ENCODE measurements at places on chromosomes 4 and X.

DNA sequence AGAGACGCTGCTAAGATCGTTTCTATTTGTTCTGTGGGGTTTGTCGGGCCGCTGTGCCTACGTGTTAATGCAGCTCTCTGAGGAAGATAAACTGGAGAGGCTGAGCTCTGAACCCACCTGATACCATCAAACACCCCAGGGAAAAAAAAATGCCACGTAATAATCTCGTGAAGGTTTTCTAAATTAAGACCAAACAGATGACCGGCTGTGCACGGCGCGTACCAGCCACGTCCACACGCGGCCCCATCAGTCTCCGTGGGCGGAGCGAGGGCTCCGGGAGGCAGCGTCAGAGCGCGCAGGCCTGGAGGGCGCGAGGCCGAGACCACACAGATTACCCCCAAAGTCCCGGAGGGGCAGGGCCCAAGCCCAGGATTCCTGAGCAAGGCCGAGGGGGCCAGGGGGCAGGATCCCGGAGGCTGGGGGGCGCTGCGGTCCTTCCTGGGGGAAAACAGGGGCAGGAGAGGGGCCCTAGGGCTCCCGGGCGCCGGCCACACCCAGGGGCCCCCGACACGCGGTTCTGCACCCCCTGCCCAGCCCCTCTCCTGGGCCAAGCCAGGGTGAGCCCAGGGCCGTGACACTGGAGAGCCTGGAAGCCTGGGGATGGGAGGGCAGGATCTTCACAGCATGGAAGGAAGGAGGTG is 91.9 kb downstream of the FAM53A start:
- no peak for DNase-seq

DNA sequence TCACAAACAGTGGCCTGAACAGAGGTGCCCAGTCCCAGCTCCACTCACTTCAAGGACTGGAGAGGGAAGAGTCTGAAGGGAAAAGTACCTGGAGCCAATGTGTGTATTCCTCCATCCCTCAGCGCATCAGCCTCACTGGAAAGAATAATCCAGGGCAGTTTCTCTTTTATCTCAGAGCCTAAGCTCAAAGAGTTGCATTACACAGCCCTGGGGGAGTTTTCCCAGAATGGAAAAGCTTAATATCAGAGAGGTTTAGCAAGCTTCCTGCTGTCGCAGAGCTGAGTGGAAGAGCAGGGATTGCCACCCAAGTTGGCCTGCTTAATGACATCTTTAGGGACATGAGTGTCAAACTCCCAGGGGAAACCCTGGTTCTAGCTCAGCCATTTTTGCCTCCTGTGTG is 80.4 kb upstream of the MSX1 start:
- DNase-seq, result no peak

DNA sequence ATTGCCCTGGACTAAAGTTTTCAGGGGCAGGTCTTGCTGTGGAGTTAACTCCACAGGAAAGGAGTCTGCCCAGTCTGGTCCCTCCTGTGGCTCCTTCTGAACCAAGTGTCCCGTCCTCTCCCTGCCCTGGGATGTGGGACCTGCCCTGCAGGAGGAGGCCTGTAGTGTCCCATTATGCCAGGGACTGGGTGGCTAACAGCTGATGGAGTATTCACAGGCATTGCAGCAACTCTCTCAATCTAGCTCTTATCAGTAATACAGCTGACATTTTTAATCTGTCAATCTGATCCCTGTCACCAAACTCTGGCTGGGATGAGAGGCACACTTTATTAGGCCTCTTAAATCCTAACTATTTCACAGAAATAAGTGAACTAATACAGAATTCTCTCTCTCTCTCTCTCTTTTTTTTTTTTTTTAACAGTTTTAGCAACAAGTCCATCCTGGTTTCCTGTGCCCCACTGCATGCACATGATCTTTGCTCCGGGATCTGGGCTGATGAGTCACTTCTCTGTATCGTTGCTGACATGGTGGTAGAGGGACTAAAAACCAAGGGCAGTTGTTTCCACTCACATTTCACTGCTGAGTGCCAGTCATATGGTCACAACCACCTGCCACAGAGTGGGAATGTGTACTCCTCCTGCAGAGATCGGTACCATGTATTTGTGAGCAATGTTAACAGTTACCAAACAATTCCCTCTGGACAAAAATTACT is 39.1 kb downstream of the HAND2 start:
- DNase-seq, result peak; percentile 26

- no peak for DNase-seq
Observed at GRCh38 chr4:106424426-106424825, 55.8 kb upstream of the GIMD1 start.

- no peak for DNase-seq
Observed at GRCh38 chr4:152523731-152524130, 12.2 kb downstream of the FBXW7 start.

DNA sequence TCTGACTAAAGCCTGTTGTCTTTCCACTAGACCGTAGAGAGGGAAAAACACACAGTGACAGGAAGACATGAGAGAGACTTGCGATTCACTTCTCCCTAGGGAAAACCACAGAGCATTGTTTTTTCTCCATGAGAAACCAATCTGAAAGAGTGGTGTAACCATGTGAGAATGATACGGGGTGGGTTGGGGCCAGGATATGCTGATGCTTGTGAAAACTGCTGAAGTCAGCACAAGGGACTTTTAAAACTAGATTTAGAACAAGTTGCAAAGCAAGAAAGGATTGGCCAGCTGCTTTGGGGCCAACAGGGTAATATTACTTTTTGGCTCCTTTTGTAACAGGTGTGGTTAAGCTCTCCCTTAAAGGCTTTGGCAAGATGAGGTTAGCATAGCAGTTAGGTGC is 66.1 kb downstream of the NHSL2 start:
- no peak for DNase-seq

DNA sequence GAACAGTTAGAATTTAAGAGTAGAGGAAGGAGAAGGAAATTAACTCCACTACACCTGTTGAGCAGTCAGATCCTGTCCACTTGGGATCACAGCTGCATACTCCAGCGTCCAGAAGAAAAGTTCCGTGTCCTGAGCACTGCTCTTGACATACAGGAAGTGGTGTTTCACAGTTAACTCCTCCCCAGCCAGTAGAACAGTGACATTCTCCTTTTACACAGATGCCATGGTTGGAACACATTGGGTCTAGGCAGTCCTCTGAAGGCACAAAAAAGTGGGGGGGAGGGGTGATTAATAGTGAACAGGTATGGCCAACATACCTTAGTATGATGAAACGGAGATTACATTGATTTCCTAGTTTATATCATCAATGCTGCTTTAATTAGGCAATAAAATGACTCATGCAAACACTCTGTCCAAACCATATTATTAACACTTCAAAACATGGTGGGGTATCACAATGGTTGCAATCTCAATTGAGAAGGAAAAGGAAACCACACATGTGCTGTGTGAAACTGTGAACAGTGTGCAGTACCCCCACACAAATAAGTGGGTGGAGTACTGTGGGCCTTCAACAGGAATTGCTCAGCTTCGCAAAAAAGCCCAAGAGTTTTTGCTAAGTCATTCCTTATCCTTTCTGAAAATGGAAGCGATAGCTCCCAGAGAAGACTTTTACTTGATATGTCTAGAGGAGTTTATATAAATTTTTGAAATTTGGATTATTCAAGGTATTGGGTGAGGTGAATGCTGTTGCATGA is 295.6 kb downstream of the SH2D1A start:
- no peak for DNase-seq

- DNase-seq, result peak; percentile 11
Observed at GRCh38 chrX:101287402-101287801, 3.7 kb downstream of the TAF7L start.

GRCh38 chr4:99855678-99856077 is 38.5 kb downstream of the LAMTOR3 start:
- DNase-seq, result no peak

DNA sequence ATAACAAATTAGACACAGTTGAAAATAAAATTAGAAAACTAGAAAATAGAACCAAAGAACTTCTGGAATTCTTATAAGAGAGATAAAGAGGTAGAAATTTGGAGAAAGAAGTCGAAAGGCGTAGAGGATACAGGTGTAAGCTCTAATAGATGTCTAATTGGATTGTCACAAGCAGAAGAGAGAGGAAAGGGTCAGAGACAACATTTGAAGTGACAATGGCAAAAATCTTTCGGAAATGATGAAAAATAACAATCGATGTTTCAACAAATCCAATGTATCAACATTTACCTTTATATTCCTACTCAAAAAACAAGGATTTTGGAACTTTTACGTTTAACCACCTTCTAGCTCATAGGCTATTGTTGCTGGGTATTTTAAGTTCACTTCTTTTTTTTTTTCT is 3.8 kb downstream of the CXCL8 start:
- DNase-seq, result no peak

DNA sequence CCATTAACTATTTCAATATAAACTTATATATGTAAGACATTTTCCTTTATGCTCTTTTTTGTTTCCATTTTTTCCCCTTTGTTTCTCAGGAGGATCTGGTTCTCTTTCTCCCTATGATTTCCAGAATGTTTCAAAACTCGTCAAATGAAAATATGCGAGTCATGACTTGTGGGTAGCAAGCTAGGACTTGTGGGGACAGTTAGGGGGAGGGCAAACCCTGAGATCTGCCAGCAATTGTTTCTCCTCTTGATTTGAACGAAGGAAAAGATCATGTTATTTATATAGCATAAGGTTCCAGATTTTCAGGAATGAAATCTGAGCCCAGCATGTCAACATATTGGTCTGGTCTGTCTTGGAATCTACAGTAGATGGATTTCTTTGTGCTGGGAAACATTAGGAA is 28.9 kb upstream of the GPC4 start:
- no peak for DNase-seq

GRCh38 chr4:1082215-1083182 is 30.9 kb downstream of the RNF212 start:
- peak; percentile 13 for DNase-seq

- no peak for DNase-seq
Observed at GRCh38 chr4:61373901-61374440, 173.8 kb downstream of the ADGRL3 start.

GRCh38 chr4:105994061-105994460 is 98.8 kb downstream of the NPNT start:
- no peak for DNase-seq

GRCh38 chr4:167052631-167053091 is 181.6 kb downstream of the SPOCK3 start:
- no peak for DNase-seq

- DNase-seq, result no peak
Observed at GRCh38 chrX:129239371-129239770, 283.9 kb downstream of the SMARCA1 start.

- no peak for DNase-seq
Observed at GRCh38 chr4:21726255-21726815, 222.2 kb downstream of the KCNIP4 start.

DNA sequence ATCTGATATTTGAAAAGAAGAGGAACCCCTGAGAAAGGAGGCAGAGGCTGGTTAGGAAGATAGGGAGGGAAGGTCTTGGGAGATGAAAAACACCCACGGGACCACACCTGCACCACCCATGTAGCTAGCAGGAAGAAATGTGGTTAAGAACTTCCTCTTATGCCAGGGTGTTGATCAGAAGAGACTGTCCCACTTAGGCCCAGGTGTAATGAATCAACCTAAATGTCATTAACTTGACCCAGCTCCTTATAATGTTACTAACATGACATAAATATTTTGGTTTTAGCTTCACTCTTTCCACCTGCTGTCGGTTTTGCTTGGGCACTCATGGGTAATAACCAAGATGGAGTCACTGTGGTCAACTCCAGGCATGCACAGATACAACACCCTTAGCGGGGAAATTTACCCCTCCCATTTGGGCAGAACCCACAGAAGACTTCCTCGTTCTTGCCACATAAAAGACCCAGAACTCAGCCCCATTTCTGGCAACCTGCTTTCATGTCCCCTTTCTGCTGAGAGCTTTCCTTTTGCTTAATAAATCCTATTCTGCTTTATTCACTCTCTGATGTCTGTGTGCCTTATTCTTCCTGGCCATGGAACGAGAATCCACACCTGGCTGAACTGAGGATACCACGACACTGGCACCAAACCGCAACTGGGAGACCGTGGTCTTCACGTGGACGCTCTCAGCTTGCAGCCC is 46.8 kb downstream of the ZNF141 start:
- no peak for DNase-seq

DNA sequence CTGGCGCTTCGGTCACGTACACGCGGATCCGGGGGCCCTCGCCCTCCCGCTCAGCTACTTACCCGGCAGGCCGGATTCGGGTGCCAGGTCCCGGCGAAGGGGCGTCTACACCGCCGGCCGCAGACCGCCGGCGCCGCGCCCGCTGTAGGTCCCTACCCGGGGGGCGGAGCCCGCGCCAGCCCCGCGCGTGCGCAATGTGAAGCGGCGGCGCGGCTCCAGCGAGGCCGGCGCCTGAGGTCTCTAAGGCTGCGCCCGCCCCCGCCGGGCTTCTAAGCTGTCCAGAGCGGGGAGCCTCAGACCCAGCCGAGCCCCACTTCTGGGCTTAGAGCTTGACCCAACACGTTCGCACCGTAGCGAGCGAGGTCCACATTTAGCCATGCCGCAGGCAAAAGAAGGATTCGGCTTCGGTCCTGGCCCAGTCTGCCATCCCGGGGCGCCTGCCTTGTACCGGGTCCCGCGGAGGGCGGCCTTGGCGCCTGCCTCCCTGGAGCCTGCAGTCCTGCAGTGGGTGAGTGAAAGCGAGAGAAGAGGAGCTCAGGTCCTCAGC is at the start of gene ZNF518B:
Gene ZNF518B, minus strand, starts transcription at position 172 of the 547 bp plus-strand sequence. CDS start 11,098 bp downstream, outside the sequence.
- no peak for DNase-seq

GRCh38 chrX:43735957-43736356 is 79.9 kb downstream of the MAOA start:
- no peak for DNase-seq

DNA sequence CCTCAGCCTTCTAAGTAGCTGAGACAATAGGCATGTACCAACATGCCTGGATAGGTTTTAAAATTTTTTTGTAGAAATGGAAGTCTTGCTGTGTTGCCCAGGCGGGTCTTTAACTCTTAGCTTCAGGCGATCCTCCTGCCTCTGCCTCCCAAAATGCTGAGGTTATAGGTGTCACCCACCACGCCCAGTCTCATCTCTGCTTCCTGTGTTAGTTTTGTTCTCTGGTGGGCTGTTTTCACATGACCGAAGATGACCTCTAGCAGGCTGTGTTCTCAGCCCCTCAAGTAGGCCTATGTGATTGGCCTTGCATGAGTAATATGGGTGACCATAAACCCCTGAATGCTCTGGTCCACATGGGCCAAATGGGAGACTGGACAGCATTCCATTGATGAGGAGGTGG is 56.8 kb upstream of the MSANTD1 start:
- no peak for DNase-seq

DNA sequence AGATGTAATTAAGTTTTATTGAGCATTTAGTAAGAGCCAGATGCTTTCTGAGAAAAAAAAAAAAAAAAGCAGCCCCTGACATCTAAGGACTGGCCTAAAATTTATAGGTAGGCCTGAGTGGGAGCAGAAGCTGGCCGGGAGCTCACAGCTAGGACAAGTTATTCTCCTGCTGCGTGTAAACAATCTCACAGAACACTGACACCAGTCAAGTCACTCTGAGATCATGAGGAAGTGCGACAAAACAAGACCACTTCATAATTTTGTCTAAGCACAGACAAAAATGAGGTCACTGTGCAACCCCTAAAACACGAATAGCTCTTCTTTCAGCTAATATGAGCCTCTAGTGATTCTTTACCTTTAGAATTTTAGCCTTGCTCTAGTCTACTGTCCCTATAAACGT is 15.3 kb upstream of the NSUN7 start:
- DNase-seq, result no peak

- no peak for DNase-seq
Observed at GRCh38 chrX:41759817-41760216, 35.8 kb downstream of the GPR82 start.

- no peak for DNase-seq
Observed at GRCh38 chr4:121077496-121077895, 5.2 kb upstream of the NDNF start.

GRCh38 chr4:38889143-38889542 is 21.5 kb downstream of the FAM114A1 start:
- no peak for DNase-seq

GRCh38 chr4:80182237-80182866 is 15.0 kb upstream of the PRDM8 start:
- no peak for DNase-seq
